ENCODE measurements at places on chromosomes 4 and X. TPM values are rescaled to one million over a fixed set of nuclear protein-coding genes. Genes with fewer than 3 reads are reported as not detected.
A peak's percentile ranks its signal among the peaks of the same experiment; 100 is the strongest.

Gene TMPRSS11F
- total RNA-seq = not detected

- DNase-seq = no peak
Measured at GRCh38 chr4:498328-498904, 540 bp downstream of the ZNF721 start.

GRCh38 chrX:149837639-149838038 lies 43.3 kb upstream of the MAGEA8 start:
- DNase-seq = no peak

DNA sequence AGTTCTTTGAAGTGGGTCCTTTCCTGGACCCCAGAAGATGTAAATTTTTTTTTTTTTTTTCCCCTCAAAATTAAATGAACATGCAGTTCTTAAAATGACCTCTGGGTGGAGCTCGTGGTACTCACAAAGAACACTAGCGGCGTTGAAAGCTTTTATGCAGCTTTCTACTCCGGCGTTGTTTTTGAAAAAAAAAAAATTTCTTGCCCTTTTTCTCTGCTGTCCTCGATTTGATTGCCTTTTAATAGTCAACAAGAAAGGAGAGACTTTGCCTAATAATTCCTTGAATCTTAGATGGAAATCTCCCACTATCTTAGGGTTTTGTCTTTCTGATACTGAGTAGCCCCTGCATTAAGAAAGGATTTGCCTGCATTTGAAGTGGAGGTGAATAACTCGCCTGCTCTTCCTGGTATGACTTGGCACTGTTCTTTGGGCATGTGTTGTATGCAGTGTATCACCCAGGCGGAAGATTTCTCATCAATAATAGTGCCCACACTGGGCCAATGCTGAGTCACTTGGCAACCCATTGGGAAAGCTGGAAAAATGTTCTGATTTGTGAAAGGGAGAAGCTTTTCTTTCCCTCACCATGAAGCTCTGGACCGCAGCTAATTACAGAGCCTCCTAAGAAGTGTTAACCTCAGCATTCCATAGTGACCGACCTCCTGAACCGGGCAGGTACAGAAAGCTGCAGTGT lies 104.0 kb downstream of the PHEX start:
- peak; percentile 8 for DNase-seq

Gene PWWP3B
- 1.2 TPM for total RNA-seq

DNA sequence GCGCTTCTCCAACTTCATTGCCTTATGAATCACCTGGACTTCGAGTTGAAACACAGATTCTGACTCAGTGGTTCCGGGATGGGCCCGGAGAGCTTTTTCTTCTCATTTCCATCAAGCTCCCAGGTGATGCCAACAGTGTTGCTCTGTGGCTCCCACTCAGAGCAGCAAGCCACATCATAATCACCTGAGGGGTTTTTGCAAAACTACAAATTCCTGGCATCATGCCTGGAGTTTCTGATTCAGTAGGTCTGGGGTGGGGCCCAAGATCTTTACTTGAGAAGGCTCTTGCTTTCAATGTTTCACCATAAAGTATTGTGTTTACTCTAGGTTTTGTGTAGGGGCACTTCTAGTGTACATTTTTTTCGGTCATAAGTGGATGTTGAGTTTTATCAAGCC lies 7.0 kb downstream of the MTM1 start:
- DNase-seq = no peak

Gene NSG1
- total RNA-seq = 302 TPM

- DNase-seq = no peak
Measured at GRCh38 chr4:149708513-149709130, 107.0 kb downstream of the IQCM start.

DNA sequence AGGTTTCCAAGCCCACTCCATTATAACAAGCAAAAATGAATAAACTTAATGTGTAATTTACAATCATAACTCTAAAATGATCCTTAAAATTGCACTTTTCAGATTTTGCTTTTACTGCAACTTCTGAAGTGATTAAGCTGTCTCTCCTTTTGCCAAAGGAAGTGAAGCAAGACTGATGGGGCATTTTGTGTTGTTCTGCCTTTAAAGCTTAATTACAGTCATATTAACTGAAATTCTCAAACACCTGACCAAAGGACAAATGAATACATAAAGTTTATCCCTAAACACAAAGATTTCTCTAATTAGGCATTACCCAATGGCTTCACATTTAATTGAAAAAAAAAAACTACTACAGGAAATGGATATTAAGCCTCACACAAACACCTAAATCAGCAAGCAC lies 101.8 kb downstream of the ATP11C start:
- no peak for DNase-seq

DNA sequence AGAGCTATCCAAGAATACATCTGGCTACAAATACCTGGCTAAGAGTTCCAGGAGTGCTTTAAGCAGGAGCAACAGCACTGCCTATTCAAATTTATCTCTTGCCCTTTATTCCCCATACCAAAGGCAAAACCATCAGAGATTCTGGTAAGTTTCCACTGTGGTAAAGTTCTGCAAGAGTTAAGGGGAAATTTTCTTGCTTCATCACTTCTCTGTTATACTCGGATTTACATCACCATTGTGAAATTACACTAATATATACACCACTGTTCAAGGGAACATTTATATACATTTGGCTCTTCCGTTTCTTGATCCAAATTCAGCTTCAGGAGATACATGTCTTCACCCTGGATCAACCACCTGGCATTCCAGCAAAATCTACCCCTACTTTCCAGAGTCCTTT lies 70.8 kb upstream of the PTPN13 start:
- no peak for DNase-seq

DNA sequence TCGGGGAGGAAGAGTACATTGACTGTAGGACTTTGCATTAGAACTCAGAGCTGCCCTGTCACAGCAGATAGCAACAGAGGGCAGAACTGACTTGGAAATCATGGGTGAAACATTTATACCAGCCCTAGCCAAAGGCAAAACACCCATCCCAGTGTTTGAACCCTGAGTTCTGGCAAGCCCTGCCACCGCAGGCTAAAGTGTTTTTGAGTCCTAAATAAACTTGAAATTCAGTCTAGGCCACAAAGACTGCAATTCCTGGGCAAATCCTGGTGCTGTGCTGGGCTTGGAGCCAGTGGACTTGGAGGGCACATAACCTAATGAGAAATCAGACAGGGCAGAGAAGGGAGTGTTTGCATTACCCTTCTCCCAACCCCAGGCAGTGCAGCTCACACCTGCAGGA lies 1015.7 kb downstream of the FSTL5 start:
- DNase-seq = no peak

DNA sequence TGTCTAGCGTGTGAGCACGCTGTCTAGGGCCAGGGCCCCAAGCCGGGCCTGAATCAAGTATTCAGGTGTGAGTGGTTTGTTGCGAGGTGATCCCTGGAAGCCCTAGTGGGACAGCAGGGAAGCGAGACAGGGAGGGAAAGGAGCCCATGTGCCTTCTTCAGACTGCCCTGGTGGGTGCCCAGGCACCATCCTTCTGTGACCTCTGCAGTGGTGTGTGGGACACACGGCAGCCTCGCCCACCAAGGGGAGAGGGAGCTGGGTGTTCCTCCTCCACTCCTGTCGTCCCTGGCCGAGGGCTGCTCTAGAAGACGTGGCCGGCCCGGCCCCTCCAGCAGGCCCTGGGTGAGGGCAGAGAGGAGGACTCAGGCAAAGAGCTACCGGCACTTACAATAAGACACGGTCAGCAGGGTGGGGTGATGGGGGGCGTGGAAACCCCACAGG lies 47.4 kb downstream of the HTRA3 start:
- DNase-seq = no peak
